ENCODE measurements at places on chromosomes 3 and 15.

GRCh38 chr3:106013971-106014370 lies 145.2 kb upstream of the CBLB start:
- no peak for DNase-seq

GRCh38 chr15:52481915-52482314 lies 46.8 kb downstream of the MYO5A start:
- peak; percentile 92 for DNase-seq

- peak; percentile 18 for DNase-seq
These were observed 175.0 kb downstream of the UBE2E2 start for GRCh38 chr3:23377928-23378672.

GRCh38 chr3:167538081-167538480 lies 64.2 kb upstream of the SERPINI2 start:
- no peak for DNase-seq

DNA sequence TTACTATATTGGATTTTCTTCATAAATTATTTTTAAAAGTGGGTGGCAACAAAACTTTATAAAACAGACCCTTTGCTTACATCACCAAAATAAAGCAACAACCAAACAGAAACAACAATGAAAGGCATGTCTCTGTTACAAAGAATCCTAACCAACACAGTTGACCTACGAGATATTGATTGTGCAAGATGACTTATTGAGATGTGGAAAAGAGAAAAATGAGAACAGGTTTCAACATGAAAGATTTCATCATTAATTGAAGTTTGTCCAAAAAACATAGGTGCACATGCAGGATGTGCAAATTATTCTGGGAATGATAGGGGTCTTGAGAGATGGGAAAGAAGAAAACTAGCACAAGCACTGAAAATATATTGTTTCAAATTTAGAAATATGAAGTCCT lies 9.0 kb downstream of the GMNC start:
- no peak for DNase-seq

DNA sequence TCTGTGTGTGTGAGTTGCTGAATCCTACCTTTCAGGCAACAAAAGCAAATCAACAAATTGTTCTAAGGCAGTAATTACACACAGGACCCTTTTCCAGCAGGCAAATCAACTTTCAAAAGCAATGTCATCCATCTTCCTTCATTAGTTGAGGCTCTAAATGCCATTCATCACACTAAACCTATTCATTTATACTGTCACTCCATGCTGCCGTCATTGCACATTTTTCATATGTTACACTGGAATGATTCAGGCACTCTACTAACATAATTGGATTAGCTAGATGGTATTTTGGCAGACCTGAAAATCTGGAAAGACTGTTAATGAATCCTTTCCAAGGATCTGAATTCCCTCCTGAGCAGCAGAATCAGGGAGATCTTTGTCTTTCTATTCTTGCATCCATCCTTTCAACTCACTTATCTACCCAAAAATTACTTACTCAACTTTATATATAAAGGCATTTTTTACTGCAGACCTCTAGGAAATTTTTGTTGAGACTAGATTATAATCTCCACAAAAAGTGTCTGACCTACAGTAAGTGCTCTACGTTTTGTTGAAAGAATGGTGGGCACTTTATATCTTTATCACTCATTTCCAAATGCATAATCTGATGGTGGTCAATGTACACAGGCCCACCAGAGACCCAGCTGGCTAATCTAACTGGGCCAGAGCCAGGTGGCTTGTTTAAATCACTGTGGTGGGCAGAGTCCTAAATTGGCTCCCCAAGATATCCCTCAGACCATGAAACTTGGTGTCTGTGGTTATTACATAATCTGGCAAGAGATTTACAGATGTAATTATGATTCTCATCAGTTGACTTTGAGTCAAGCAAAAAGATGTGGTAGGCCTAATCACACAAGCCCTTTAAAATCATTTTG lies 25.0 kb downstream of the MIX23 start:
- DNase-seq = no peak

DNA sequence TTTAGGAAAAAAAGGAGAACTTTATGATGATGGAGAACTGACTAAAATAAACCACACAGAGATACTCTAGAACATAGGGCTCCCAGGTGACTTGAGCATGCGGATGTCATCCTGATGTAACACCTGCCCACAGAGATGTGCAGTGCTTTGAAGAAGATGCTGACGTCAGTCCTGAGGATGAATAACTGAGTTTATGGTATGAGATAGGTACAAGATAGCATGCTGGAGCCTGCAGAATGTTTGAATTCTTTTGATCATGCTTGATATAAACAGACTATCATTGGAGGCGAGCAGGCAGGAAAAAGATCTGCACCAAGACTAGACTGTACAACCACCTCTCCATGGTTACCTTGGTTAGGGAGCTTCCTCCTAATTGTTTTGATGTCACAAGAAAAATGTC lies 12.4 kb downstream of the CCR4 start:
- no peak for DNase-seq

GRCh38 chr15:69400850-69401249 lies 13.3 kb upstream of the KIF23 start:
- peak; percentile 10 for DNase-seq

GRCh38 chr3:71069797-71070196 lies 513.7 kb downstream of the FOXP1 start:
- peak; percentile 64 for DNase-seq

DNA sequence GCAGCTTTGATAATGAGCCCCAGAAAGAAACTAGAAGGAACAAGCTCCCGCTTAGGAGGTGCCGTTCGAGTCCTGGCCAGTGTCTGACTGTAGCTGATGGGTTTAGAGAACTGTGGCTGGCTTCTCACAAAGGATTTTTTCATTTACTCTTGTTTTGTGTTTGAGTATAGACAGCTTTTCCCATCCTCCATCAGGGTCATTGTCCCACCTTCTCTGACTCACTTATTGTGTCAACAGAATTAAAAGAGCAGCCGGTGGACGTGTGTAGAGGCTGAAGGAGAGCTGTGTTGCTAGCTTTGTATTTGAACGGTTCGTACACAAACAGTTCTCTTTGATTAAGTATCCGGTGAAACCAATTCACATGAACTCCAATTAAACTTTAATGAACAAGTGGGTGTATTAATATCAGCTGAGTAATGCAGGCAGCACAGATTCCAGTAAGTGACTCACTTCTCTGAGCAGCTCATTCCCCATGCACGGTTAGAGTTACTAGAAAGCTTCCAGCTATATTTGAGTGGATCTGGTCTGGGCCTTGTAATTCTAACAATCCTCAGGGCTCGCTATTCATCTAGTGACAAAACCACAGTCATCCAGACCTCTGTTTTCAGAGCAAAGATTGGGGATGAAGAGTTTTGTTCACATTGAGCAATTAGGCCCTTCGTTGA lies 141.0 kb downstream of the LPP start:
- DNase-seq = no peak

- no peak for DNase-seq
These were observed 10.0 kb upstream of the TBC1D5 start for GRCh38 chr3:17752436-17752835.

DNA sequence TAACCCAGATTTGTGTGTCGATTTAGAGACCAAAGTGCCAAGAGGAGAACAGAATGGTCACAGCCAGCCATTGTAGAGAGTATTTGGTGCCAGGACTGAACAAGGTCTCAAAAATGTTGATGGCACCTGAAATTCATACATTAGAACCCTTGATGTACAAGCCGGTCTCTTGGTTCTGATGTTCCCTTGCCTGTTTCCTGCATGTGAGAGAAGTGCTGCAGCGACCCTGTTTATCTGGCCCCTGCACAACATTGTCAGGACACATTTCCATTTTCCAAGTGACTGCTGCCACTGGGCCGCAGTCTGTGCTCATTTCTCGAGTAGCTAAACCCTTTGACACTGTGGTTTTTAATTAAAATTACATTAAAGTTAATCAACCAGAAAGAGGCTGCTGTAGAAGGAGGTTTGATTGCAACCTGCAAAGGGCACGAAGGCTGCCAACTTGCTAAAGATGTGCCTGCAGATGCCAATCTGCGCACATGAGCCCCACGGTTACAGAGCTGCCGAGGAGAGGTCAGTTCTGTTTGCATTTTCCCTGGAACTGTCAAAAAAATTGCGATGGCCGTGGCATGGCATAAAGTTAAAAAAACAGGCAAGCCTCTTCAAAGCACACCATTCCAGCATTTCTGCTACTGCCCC lies 136.4 kb upstream of the CMC1 start:
- no peak for DNase-seq

GRCh38 chr3:132987396-132987795 lies 50.8 kb upstream of the TMEM108 start:
- DNase-seq = no peak

- DNase-seq = no peak
These were observed 3.9 kb downstream of the DNAH1 start for GRCh38 chr3:52319921-52320595.

- peak; percentile 25 for DNase-seq
These were observed 1.7 kb downstream of the SLC25A20 start for GRCh38 chr3:48896936-48897335.

- DNase-seq = no peak
These were observed 480.5 kb upstream of the ARRDC4 start for GRCh38 chr15:97479957-97480356.

GRCh38 chr3:140499114-140499757 lies 178.6 kb upstream of the TRIM42 start:
- peak; percentile 12 for DNase-seq

- DNase-seq = no peak
These were observed 468.8 kb upstream of the CDIN1 start for GRCh38 chr15:36110659-36110993.

GRCh38 chr15:63473749-63473998 lies 30.7 kb upstream of the USP3 start:
- DNase-seq = no peak

- no peak for DNase-seq
These were observed 30.0 kb upstream of the TRAK1 start for GRCh38 chr3:42061025-42061712.

DNA sequence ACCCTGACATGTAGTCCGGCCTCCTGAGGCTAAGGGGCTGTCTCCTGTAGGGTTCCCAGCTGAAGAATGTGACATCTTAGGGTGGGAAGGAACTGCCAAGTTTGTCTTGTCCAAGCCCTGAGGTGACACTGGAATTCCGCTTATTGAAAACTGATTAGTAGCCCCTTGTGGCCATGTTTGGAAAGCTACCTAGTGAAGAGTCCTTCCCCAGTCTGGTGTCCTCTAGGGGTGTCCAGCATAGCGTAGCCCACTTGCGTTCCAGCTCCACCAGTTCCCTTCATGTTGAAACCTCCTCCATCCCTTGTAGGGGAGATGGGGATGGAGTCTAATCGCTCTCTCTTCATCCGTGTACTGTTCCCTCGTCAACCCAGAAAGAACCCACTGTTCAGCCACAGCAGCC lies 79.5 kb downstream of the CHDH start:
- DNase-seq = no peak

- DNase-seq = no peak
These were observed 34.4 kb downstream of the RAF1 start for GRCh38 chr3:12629560-12629959.

GRCh38 chr3:152355744-152356665 lies 87.3 kb downstream of the MBNL1 start:
- DNase-seq = no peak

DNA sequence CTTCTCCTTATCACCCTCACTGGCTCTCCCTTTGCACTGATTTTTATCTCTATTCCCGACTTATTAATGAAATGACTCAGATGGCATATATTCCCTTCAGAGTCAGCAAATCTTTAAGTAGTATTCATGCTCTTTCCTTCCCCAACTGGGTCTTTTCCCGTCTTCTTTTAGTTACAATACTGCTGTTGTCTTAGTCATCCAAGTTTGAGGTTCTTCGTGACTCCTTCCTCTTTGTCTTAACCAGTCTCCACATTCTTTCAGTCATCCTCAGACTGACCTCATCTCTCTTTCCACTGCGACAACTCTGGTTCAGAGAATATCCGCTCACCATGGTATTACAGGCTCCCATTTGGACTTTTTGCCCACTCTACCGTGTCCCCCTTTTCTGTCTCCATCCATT lies 12.4 kb downstream of the WDR5B start:
- DNase-seq = no peak

GRCh38 chr15:32956006-32956405 lies 238.2 kb downstream of the GREM1 start:
- peak; percentile 52 for DNase-seq

- peak; percentile 72 for DNase-seq
These were observed 83.9 kb upstream of the PLXND1 start for GRCh38 chr3:129690406-129690805.

- DNase-seq = no peak
These were observed 11.1 kb downstream of the RBMS3 start for GRCh38 chr3:29291982-29292363.

GRCh38 chr15:89198196-89198595 lies 23.2 kb downstream of the RLBP1 start:
- DNase-seq = no peak

- DNase-seq = peak; percentile 28
These were observed 221.0 kb upstream of the EOMES start for GRCh38 chr3:27943106-27943505.

GRCh38 chr3:43365601-43366305 lies 79.4 kb downstream of the SNRK start:
- DNase-seq = no peak

- no peak for DNase-seq
These were observed 127.6 kb downstream of the SOX2 start for GRCh38 chr3:181839039-181839915.

GRCh38 chr3:57004229-57004628 lies 56.2 kb upstream of the SPATA12 start:
- DNase-seq = no peak

- no peak for DNase-seq
These were observed 73.2 kb upstream of the SNRPA1 start for GRCh38 chr15:101368086-101368780.

DNA sequence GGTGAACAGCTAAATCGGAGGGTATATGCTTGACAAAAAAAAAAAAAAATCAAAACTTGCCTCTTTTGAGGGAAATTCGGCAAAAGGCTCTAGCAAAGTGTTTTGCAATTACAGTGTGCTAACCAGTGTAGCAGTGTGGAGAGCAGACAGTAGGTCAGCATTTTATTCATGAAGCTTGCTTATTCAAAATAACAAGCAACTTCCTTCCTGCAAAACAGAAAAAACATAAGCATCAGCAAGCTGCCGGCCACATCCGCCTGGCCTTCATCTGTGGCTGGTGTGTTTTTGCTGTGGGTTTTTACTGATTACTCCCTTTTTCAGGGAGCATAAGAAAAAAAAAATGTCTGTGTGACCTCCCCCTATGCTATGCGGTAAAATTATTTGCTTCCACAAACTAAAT lies 434.1 kb downstream of the OCA2 start:
- no peak for DNase-seq

- DNase-seq = no peak
These were observed 492 bp upstream of the MOBP start for GRCh38 chr3:39466988-39467387.

GRCh38 chr3:169131690-169132464 lies 531.6 kb downstream of the MECOM start:
- no peak for DNase-seq

- DNase-seq = no peak
These were observed 2.5 kb upstream of the PLD1 start for GRCh38 chr3:171812811-171813210.

- DNase-seq = no peak
These were observed 50.4 kb upstream of the ZDHHC23 start for GRCh38 chr3:113897373-113897777.

All from GM12865 (cell line).